ENCODE measurements at places on chromosomes 11 and 22. TPM values are rescaled to one million over a fixed set of nuclear protein-coding genes. Genes with fewer than 3 reads are reported as not detected.

The THRSP gene
- total RNA-seq = not detected

The SLC22A8 gene
- total RNA-seq = not detected

The OR52E8 gene
- not detected for total RNA-seq

The APOBEC3F gene
- 2.2 TPM for total RNA-seq

The OR4S2 gene
- total RNA-seq = not detected

The GLYAT gene
- not detected for total RNA-seq

The RHOD gene
- 48.1 TPM for total RNA-seq
